ENCODE measurements at places on chromosomes 13 and 19.

DNA sequence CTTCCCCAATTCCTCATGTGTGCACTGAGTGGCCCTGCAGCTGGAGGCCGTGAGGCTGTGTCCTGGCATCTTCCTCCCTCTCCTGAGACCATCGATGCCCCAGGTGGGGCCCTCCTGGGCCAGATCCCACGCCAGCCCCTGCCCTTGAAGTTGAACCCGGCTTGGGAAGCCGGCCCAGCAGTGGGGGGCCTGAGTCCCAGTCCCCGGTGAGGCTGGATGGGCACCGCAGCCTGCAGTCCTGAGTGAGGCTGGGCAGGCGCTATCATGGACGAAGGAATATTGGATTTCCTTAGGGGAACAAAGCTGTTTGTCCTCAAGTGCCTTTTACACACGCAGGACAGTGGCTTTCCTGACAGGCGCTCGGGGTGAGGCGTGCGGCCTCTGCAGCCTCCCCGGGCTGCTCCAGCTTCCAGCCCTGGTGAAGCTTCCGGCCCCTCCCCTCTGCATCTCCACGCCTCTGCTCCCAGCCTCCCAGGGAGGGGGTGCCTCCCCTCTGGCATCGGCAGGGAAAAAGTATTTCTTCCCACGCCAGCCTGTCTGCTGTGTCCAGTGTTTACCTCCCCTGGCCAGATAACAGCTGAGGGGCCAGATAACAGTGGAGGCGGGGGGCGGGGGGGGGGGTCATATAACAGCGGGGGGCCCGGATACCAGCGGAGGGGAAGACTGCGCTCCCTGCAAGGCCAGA is 159.5 kb downstream of the KDM4B start:
- no peak for DNase-seq

- no peak for DNase-seq
Observed at GRCh38 chr13:76826527-76826926, 59.7 kb downstream of the KCTD12 start.

GRCh38 chr13:43662976-43663375 is 123.8 kb downstream of the ENOX1 start:
- no peak for DNase-seq

GRCh38 chr19:3760871-3761361 is 576 bp downstream of the APBA3 start:
- DNase-seq: no peak

GRCh38 chr13:27091451-27091850 is 80.2 kb downstream of the USP12 start:
- DNase-seq: no peak

GRCh38 chr19:6273701-6274601 is 5.8 kb downstream of the MLLT1 start:
- no peak for DNase-seq

DNA sequence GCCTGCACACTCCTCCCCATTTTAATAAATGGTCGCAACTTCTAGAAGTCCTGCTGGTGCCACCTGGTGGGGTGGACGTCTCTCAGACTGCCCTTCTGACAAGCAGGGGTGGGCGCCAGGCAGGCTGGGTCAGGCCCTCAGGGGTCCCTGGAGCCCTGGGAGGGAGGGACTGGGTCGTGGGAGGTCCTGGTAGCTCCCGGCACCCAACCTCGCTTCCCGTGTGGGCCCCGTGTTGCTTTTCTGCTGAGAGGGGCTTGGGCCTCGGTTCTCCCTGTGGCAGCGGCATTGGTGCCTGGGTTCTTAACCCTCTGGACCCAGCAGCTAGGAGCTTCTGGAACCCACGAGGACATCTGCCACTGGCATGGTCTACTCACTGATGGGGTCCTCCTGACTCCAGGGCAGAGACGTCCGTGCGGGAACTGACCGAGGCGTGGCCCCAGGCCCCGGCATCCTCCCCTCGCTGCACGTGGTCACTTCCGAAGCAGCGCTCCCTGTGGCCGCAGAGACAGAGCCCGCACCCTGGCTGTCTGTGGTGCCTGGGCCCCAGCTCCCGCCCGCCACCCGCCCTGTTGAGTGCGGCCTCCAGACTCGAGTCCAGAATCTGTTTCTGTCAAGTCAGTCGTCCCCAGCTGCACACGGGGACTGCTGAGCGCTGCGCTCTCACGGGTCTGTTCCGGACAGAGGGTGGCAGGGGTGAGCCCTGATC is 6.0 kb upstream of the TMPRSS9 start:
- no peak for DNase-seq

DNA sequence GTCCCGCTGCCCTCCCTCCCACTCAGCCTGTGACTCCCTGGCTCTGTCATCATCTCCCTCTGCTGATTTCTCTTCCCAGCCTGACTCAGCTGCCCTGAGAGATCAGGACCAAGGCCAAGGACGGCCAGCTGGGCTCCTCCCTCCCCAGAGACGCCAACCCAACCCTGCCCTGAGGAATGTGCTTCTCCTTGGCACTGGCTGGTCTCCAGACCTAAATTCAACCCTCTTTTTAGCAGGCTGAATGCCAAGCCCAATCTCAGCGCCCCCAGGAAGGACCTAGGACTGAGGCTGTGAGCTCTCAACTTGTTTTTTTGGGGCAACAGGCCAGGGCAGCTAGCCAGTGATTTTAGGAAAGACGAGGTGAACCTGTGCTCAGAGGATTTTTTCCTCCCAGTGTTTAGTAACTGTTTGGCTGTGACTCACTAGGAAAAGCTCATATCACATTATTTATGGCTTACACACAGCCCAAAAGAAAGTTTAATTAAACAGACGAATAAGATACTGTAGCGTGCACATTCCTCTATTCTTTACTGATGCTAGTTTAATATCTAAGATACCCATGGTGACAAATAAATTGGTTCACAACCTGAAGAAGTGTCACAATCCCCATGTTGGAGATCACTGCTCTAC is 7.4 kb upstream of the IGFL1 start:
- DNase-seq: no peak

GRCh38 chr19:56838024-56838908 is 2.3 kb downstream of the PEG3 start:
- DNase-seq: no peak

DNA sequence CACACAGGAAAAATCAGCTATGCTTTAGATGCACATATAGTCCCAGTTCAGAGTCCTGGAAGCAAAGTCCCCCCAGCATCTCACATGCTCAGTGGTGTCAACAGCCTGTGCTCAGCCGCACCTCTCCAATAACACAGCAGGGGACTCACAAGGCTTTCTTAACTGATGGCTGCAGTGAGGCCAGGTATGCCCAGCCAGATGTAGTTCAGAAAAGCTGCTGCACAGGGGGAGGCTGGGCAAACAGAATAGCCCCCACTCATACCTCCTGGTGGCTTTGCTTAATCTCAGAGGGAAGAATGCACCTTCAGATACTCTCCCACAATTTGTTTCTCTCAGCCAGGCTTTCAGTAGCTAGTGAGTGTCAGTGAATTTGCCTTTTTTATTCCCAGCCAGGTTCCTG is 33.4 kb downstream of the FAM124A start:
- DNase-seq: no peak

DNA sequence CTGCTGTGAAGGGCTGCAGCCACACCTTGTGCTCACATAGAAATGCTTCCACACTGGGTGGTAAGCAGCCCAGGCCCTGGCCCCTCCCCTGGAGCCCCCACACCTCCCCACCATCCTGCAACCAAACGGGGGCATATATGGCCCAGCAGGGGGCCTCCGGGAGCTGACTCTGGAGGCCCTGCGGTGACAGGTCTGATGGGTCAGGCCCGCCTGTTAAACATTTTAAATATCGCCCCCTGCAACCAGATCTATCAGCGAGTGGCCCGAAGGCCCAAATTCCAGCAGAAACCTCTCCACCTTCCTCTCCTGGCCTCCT is 48.0 kb upstream of the KATNAL1 start:
- DNase-seq: no peak

GRCh38 chr19:30861919-30862318 is 487.3 kb downstream of the TSHZ3 start:
- no peak for DNase-seq

DNA sequence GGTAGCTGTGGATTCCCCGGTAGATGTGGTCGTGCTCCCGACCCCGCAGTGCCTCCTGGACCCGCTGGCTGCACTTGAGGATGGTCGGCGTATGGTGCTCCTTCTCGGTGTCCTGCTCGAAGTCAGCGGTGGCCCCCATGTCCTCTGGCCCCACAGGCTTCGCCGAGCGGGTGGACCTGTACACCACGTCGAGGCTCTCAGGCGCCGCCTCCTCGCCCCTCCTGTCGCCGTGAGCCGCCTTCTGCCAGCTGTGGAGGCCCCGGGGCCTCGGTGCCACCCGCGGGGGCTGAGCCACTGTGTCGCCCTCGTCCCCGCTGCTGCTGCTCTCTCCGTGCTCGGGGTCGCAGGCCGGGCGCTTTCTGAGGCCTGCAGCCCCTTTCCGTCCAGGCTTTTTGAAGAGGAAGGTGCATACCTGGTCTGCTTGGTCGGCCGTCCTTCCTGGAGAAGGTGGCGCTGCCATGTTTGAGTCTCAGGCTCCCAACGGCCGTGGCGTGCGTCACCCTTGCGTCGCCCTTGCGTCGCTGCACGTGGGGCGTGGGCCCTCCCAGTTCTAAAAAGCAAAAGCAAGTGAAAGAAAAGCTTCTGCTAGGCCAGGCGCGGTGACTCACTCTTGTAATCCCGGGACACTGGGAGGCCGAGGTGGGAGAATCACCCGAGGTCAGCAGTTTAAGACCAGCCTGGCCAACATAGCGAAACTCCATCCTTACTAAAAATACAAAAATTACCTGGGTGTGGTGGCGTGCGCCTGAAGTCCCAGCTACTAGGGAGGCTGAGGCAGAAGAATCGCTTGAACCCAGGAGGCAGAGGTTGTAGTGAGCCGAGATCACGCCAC is at the start of gene RNF113B:
Gene RNF113B, minus strand, starts transcription at position 493 of the 832 bp plus-strand sequence. Its CDS starts 33 bp downstream, at position 460.
- DNase-seq: no peak

DNA sequence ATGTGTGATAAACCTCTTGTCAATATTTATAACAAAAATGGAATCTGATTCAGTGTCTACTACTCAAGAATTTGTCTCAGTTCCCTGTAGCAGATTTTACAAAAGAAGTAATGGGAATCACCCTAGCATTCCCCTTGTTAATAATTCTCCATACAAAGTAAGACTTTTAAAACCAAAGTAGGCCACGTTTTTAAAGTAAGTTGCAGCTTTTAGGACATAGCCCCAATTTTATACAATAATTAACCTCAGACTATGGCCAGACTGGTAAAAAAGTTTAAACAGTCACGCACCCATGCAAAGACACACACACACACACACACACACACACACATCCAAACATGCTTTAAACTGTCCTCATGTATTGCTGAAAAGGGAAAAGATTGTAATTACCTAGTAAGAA is 589.9 kb downstream of the PCDH9 start:
- DNase-seq: no peak

- DNase-seq: no peak
Observed at GRCh38 chr13:84870190-84870589, 929.0 kb downstream of the SLITRK6 start.

DNA sequence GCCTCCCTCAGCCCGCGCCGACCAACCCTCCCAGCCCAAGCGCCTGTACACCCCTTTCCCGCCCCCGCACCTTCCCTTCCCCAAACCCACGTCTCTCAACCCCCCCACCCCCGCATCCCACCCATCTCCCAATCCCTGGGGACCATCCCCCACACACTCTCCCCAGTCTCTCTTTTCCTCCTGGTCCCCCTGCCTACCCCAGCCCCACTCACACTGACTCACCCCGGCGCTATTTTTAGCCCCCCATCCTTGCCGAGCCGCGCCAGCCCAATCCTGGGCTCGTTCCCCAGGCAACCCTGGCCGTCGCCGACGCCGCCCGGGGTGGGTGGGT is 11.7 kb downstream of the CIC start:
- no peak for DNase-seq

GRCh38 chr13:73107970-73108369 is 49.2 kb downstream of the KLF5 start:
- no peak for DNase-seq

DNA sequence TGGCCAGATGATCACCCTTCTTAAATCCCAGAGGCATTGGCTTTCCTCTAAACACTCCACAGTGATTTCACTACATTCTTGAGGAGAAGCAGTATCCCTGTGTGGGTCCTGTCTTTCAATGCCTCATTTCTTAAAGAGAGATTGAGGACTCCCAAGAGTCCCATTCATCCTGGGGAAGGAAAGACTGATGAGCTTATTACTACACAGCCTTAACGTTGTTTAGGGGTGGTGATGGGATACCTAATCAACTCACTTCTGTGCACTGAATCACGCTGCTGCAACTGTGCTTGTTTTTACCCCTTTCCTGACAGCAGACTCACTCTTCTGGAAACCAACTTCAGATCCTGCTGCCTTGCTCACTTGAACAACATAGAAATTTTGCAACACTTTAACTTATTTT is 203.1 kb downstream of the RGCC start:
- no peak for DNase-seq

DNA sequence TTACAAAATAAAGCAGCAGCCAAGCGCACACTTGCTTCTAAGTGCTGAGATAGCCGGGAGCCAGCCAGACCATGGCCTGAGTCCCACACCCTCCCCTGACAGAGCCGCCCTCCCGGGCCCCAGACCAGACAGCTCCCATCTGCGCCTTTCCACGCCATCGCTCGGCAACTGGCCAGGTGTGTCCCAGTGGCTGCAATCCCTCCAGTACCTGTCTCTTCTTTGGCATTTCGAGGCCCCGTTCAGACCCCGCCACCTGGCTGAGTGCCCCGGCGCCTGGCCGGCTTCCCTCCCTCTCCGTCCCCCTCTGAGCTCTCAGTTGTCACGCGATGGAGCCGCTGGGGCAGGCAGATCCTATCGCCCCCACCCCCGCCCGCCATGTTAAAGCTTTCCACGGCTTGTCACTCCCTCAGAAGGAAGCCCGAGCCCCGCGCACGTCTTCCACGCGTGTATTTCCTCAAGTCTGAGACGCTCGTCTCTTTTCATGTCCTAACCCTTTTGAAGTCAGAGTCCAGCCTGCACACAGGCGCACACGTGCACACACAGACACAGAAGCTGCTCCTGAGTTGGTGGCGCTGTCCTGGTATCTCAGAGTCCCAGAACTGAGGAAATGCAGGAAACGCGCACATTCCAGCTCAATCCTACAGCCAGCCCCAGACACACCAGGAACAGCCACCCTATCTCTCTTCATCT is 7.9 kb downstream of the MLLT1 start:
- no peak for DNase-seq

- no peak for DNase-seq
Observed at GRCh38 chr19:53131727-53132126, 983 bp downstream of the ZNF415 start.

DNA sequence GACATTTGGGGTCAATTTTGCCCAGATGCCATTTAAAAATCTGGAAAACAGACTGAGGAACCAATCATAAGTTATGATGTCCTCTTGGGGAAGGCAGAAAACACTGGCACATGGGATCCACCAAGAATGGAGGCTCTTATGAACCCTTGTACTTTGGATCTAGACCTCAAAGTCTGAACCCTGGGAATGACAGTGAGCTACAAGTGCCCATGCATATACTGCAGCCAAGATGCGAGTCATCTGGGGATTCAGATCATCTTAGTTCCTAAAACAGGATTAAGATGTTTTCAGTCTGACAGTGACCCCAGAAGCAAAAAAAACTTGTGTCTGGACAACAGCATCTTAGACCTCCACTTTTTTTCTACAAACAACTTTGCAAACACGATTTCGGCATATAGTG is 100.2 kb upstream of the SIAH3 start:
- no peak for DNase-seq

Data from stimulated activated CD4-positive, alpha-beta T cell treated with anti-CD3 and anti-CD28 coated beads, Interleukin-12 subunit alpha, Interleukin-12 subunit beta, amount 100 ng/mL, for 24 hours (primary cell).